Natural killer cell (primary cell): ENCODE measurements at places on chromosomes 7 and 10.
A peak's percentile ranks its signal among the peaks of the same experiment; 100 is the strongest.

DNA sequence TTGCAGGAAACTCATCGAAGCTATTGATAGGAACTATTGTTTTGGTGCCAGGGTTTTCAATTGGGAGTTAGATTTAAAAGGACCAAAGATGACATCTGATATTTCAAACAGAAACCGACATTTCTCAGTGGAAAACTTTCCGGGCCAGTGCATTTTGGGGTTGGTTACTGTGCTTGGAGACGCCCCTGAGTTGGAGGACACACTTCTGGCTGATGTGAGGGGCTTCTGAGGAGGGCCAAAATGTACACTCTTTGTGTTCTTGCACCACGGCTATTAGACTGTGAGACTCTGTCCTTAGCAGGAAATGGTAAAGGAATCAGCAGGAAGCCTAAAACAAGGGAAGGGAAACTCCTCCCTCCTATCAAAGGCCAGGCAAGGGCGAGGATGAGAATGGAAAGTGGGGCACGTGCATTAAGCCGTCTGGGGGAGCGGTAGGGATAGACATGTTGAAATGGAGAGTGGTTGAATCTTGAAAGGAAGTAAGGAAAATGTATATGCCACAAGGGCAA lies 1.8 kb upstream of the SRGN start:
- DNase-seq: no peak

- no peak for DNase-seq
These were observed 11.3 kb downstream of the CHCHD3 start for GRCh38 chr7:133070562-133070961.

GRCh38 chr7:119684763-119685162 lies 588.2 kb upstream of the KCND2 start:
- DNase-seq: no peak

DNA sequence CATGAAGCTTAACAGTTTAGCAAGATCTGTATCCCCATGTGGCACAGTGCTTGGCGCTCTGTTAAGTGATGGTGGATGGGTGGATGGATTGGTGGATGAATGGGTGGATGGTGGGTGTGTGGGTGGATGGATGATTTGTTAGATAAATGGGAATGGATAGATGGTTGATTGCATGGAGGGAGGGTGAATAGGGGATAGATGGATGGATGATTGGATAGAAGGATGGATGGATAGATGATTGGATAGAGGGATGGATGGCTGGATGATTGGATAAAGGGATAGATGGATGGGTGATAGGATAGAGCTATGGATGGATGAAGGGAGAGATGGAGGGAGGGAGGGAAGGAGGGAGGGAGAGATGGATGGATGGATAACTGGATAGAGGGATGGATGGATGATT lies 229.7 kb downstream of the CUX1 start:
- no peak for DNase-seq

- DNase-seq: no peak
These were observed 71.2 kb upstream of the MPP7 start for GRCh38 chr10:28374036-28374435.

DNA sequence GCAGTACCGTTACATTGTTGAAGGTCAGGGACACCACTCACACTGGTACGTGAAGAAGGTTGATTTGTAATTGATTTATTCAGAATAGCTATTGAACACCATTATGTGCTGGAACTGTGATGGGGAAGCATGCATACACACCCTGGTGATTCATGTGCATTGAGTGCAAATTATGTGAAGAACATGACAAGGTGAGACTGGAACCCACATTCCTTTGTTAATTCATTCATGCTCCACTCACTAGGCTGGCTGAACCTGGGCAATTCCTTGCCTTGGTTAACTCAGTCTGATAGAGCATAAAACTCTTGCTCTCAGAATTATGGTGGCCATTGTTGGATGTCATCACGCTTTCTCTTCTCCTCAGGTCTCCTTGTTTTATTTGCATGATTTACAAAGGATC lies 67.3 kb upstream of the TPK1 start:
- DNase-seq: no peak

DNA sequence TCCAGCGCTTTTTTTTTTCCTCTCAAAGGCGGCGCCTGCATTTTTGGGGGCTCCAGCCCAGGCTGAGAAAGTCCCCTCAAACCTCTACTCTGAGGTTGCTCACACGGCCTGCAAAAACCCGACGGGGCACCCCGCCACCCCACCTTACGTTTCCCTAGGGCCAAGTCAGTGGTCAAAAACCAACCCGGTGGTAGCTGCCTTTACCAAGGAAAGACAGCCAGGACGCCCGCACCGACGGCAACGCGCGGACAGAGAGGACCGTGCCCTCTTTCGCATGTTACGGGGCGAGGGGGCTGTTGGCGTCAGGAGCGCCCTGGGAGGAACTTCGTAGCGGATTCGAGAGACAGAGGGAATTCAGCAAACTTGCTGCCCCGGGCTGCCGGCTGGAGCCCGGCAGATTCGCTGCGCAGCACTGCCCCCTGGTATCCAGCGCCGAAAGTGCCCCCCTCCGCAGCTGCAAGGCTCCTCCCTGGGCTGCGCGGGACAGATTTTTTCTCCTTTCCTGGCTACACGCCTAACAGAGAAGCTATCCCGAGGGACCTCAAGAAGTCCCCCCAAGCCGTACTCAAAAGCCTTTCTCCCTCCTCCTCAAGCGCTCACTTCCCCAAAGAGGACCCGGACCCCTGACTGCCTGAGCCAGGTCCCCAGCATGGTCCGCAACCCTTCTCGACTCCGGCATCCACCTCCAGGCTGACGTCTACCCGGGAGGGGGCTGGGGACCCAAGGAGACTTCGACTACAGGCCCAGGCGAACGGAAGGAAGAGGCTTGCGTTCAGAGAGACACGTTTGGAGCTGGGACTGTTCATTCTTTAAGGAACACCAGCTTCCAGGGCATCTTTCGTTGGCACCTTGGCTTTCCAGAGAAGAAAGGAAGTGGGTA lies 27.7 kb upstream of the VAX1 start:
- peak; percentile 48 for DNase-seq

- DNase-seq: no peak
These were observed 60.9 kb downstream of the C10orf90 start for GRCh38 chr10:126609566-126609965.

DNA sequence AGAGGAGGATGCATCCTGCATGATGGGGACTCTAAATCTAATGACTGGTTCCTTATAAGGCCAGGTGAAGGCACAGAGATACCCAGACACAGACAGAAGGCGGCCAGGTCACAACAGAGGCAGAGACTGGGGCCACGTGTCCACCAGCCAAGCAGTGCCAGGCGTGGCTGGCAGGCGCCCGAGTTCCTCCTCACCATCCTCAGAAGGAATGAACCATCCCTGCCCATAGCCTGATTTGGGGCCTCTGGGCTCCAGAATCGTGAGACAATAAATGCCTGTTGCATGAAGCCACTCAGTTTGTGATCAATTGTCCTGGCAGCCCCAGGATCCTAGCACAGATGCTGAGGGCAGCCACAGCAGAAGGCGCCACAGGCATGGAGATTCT lies 69.0 kb upstream of the TNRC18 start:
- no peak for DNase-seq
